ENCODE measurements at places on chromosomes 2 and 18. TPM values are rescaled to one million over a fixed set of nuclear protein-coding genes. Genes with fewer than 3 reads are reported as not detected.

DNA sequence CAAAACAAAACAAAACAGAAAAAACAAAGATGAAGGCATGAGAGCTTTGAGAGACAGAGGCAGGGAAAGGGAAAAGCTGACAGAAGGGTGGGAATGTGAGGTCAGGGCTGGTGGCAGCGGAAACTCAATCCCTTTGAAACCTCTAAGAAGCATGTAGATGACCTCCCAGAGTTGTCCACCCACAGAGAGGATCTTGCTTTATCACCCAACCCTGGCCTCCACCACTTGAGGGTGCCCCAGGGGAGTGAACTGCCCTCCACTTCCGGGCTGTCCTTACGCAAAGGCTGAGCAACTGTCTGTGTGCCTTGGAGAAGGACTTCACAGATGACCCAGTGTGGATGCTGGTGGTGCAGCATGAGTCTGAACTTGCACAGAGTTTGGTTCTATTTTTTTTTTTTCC is 26.7 kb downstream of the PDCL3 start:
- peak; percentile 53 for DNase-seq

- no peak for DNase-seq
These were observed 445.0 kb downstream of the XIRP2 start for GRCh38 chr2:167333245-167333644.

Gene PAX8
- 5.4 TPM for total RNA-seq

Gene INPP1
- total RNA-seq = 13.3 TPM

- DNase-seq = no peak
These were observed 1.2 kb downstream of the KIF5C start for GRCh38 chr2:148876202-148876594.

Gene GPR39
- 39.9 TPM for total RNA-seq

DNA sequence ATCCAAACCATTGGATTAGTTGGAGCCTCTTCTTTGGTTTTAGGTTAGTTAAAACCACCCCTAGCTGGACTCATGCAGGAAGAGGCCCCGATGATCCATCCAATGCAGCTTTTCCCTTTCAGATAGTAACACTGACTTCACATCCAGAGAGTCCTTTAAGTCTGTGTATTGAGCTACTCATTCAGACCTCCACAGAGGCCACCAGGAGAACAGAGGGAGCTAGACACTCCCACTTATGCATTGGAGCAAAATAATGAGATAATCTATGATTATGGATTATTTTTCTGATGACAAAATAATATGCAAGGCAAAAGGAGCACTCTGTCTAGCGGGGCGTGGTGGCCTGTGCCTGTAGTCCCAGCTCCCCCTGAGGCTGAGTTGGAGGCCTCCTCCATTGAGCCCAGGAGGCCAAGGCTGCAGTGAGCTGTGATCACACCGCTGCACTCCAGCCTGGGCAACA is 1.6 kb upstream of the ROCK2 start:
- DNase-seq = peak; percentile 28

Gene PPP1R1C
- total RNA-seq = 4.2 TPM

DNA sequence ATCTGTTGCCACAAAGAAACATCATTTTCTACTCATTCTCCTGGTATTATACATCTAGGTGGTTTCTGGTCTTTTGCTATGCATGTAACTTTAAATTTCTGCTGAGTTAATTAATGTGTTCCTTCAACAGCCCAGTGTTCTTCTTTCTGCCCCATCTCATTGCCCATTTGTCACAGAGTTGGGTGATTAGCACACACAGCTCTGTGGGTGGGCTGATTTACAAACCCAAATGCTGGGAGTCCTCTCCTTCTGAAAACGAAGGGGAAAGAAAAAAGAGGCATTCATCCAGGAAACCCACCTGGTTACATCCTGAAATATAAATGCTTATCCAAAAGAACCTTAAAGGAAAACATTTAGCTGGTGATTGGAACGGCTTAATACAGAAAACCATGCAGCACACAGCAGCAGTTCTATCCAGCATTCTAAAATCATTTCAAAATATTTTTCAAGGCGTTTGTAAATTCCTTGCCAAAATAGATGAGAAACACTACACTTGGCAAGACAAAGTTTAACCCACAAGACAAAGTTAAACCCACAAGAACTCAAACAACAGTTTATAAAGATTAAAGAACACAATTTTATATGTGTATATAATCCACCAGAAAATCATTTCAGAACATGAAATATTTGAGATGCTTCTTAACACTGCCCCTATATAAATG is 177.9 kb downstream of the ANTXR1 start:
- DNase-seq = no peak

Gene HRH4
- not detected for total RNA-seq

DNA sequence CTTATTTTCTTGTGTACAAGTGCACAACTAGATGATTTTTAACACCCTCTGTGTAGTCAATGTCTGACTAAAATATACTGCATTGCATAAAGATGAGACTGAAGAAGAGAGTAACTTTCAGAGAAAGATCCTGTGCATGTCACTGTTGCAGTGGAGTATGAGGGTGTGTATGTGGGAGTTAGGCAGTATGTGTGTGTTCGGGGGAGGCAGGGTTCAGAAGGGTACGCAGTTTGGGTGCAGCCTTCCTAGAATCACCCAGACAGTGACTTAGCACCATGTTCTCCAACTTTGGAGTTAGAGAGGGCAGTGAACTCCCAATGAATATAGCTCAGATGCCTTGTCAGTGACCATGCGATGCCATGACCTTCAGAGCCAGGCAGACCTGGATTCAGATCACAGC is 84.6 kb downstream of the LRATD1 start:
- DNase-seq = no peak

Gene TUBB8B
- not detected for total RNA-seq

Gene LYPD6
- 16.1 TPM for total RNA-seq

DNA sequence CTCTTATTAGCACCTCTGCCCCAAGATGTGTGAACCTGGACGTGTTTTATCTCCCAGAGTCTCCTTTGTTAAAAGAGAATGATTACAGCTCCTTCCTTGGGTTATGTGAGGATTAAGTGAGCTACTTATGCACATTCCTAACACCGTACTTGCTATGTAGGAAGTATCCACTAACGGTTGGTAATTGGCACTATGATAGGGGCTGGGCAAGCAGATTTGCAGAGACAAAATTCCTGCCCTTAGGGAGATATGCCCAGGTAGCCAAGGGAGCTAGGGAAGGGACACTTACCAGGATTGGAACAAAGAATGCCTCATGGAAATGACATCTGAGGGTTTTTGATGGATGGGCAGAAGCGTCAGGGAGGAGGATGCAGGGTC is 11.5 kb upstream of the ALPK2 start:
- peak; percentile 18 for DNase-seq

GRCh38 chr2:25897506-25897905 is 19.2 kb upstream of the ASXL2 start:
- DNase-seq = no peak

DNA sequence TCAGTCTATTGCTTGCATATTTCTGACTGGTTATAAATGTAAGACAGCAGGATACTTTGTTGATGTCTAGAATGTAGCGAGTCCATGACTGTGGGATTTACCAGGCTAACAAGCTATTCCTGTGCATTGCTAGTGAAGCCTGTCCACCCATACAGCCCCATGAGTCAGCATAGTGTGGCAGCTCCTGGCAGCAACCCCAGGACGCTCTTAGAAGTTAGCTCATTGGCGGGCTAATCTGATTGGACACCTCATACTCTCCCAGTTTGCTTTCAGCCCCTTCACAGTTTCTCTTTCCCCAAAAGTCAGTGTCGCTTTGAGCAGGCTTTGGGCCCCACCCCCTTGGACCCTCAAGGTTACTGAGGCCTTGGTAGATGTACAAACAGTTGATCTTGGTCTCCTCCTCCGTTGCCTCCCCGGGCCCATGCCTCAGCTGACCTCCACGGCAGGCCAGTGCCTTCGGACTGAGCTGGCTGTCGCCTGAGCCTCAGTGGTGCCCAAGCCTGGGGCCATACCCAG is 48.0 kb downstream of the COA5 start:
- peak; percentile 91 for DNase-seq

DNA sequence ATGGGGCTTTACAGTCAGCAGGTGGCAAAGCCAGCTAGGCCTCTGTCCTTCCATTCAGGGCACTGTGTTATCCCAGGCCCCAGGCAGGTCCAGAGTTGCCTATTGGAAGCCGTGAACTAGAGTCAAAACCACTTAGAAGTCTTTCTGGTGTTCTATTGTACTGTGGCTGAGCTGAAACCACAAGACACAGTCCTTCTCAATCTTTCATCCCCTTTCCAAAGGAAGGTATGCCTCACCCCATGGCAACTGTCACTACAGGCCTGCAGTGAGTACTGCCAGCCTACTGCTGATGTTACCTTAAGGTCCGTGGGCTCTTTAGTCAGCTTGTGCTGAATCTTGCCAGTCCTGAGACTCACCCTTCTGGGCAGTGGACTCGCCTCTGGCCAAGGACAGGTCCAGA is 181.6 kb downstream of the GULP1 start:
- no peak for DNase-seq

Gene FAM168B
- total RNA-seq = 63.1 TPM

GRCh38 chr2:64277101-64277849 is 133.1 kb upstream of the PELI1 start:
- peak; percentile 55 for DNase-seq

DNA sequence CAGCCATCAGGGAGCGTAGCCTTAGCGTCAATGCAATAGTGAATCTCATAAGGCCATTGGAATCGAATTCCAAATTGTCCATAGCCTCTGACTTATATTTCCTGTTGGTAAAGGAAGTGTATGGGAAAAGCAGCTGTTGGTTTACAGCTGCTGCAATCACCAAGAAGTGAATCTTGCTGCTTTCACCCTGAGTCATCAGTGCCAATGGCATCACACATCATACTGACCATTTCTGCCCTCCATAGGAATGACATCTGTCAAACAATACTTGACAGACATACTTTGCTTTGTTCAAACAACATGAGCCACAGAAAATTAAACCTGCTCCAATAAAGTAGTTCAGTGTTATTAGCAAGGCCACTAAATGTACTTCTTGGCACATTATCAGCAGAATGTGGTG is 111.2 kb upstream of the KLHL29 start:
- DNase-seq = peak; percentile 24

Gene TMEM182
- 3.4 TPM for total RNA-seq

DNA sequence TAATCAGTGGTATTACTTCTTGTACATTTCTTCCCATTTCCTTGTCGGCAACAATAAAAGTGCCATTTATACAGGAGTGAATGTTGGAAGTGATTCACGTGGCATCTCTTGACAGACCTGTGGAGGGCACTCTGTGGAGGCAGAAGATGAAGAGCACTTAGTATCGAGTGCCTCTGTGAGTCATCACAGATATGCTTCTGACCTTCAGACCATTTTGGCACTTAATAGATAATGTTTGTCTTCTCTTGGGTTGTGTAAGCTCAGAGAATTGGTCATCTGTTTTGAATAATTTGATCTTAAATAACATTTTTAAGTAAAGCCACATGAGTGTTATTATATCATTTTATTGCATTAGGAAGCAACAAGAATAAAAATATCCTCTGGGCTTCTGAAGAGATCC is 305.5 kb downstream of the PTPRM start:
- peak; percentile 71 for DNase-seq

Gene PELI1
- 6.2 TPM for total RNA-seq

GRCh38 chr18:49565612-49566011 is 3.8 kb downstream of the LIPG start:
- peak; percentile 63 for DNase-seq

- no peak for DNase-seq
These were observed 205.1 kb downstream of the DNAH7 start for GRCh38 chr2:195863564-195863963.

Gene NPAS2
- total RNA-seq = 64.1 TPM

- no peak for DNase-seq
These were observed 32.1 kb upstream of the MYO3B start for GRCh38 chr2:170145675-170146432.

- no peak for DNase-seq
These were observed 297.7 kb downstream of the NCKAP5 start for GRCh38 chr2:133270550-133270949.

- no peak for DNase-seq
These were observed 251.3 kb downstream of the MYCN start for GRCh38 chr2:16191431-16192200.

Gene TMEM87B
- total RNA-seq = 44.3 TPM

Gene FBXO48
- 0.98 TPM for total RNA-seq

Gene CNGA3
- not detected for total RNA-seq

GRCh38 chr2:195763866-195764265 is 106.8 kb downstream of the SLC39A10 start:
- DNase-seq = no peak

DNA sequence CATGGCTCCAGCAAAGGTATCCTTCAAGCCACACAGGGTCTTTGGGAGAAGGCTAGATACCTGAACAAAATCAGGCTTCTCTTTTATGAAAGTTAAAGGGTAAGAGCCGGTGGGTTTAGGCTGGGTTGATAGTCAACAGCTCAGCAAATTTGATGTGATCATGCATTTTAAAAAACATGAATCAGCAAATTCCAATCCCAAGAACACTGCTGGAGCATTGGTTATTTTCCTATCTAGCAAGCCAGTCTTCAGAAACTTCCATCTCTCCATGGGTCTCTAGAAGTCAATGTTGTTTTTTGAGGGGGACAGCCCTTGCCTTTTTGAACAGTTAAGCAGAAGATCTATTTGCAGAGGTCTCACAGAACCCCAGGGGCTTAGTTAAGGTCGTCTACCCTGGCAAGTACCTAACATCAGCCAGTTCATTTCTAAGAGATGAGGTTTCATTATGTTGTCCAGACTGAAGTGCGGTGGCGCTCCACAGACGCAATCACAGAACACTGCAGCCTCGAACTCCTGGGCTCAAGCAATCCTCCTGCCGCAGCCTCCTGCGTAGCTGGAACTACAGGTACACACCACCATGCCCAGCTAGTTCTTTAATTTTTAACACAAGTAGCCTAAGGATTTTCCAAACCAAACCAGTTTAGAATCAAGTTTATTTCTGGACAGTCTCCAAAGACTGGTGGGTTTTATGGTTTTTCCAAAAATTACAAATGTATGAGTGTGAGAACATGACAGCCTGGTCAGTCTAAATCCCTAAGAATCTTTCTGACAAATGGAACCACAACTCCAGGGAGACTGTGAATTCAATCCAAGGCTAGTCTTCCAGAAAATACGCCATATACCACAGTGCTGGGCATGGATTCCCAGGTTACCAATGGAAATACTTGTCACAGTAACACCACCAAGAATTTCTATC is 4.1 kb upstream of the ZCCHC2 start:
- peak; percentile 68 for DNase-seq

- no peak for DNase-seq
These were observed 3.4 kb upstream of the HOXD4 start for GRCh38 chr2:176147800-176148496.

DNA sequence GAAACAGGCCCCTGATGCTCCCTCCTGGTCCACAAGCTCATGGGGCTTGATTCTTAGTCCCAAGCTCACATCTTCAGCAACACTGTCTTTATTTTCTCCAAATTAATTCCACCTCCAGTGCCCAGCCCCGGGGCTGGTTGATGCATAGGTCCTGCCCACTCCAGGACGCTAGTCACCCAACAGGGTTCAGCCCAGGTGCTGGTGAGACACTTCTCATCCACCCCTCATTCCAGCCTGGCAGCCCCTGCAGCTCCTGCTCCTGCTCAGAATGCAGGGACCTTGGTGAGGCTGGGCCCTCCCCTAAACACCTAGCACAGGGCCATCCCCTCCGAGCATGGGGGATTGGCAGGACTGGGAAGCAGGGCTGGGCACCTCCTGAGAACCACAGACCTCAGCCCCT is 25.7 kb downstream of the STEAP3 start:
- DNase-seq = no peak

- DNase-seq = peak; percentile 41
These were observed 9.7 kb downstream of the STK39 start for GRCh38 chr2:168237741-168238140.

All from RPMI7951 (cell line).